ENCODE measurements at places on chromosomes 7 and 10.
A peak's percentile ranks its signal among the peaks of the same experiment; 100 is the strongest.

- DNase-seq: no peak
Observed at GRCh38 chr10:116385311-116385710, 42.3 kb upstream of the PNLIPRP3 start.

DNA sequence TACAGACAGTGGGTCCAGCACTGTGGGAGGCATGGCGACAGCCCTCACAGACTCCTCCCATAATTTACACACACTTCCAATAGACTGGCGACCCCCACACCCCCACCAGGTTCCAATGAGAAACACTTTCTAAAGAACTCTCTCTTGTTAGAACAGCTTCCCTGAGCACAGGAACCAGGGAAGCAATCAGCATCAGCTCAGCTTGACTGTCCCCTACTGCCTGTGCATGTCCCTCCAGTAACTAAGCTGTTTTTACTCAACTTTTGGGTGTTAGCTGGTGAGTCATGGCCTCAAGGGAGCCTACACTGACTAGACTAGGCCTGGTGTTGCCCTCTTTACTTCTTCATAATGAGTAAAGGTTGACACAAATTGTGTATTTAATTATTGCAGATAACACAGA, 32.6 kb upstream of the HERPUD2 start:
- DNase-seq: no peak

GRCh38 chr7:141433698-141434097, 117.5 kb upstream of the AGK start:
- DNase-seq: no peak

GRCh38 chr7:79610748-79611304, 157.4 kb upstream of the MAGI2 start:
- DNase-seq: no peak

DNA sequence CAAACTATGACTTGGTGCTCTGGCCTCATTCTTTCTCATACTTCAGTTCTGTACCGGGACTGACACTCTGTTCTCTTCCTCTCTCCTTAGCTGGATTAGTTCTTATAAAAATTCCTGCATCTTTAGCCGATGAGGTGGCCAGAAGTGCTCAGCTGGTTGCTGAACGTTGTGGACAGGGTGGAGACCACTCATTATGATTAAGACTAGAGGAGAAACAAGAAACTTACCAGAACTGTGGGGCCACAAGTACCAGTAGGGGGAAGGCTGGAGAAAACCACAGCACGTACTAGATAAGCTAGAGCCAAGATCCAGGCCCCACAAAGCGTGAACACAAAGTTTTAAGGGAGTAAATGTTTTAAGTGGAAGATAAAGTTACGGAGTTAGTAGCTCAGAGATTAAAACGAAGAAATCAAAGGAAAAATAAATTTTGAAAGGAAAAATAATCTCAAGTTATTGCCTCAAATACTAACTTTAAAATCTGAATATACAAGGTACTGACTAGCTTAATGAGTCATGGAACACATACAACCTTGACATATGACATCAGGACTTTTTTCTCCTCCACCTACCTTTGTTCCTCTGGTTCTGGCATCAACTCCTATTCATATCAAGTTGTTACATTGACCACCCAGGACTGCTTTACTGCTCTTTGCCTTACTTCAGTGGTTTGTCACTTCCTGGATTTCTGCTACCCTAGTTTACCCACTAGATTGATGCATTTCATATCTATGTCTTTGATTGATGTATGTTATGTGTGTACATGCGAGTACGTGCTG, 469.0 kb downstream of the TFEC start:
- no peak for DNase-seq

GRCh38 chr7:1255080-1255816, 22.6 kb downstream of the UNCX start:
- no peak for DNase-seq

DNA sequence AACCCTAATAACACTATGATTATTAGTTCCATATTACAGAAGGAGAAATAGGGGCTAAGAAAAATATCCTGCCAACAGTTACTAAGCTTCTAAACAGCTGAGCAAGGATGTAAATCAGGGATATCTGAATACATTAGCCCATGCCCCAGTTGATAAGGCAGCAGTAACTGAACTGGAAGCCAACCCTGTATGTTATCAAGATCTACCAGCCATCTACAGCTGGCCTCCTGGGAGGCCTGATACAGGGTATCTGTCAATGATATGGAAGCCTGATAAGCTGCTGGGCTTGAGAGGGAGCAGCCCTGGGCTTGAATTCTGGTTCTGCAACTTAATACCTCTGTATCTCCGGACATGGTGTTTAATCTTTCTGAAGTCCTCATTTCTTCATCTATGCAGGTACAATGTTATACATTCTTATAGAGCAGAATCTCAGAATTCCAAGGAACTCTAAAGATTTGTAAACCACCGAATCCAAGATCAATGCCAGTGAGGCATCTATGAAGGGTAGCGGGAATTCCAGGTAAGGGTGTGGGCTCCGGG, 37.9 kb upstream of the AFAP1L2 start:
- no peak for DNase-seq

GRCh38 chr10:14186245-14186644, 144.5 kb downstream of the FRMD4A start:
- DNase-seq: no peak

GRCh38 chr7:42856605-42856987, 55.3 kb downstream of the C7orf25 start:
- no peak for DNase-seq

DNA sequence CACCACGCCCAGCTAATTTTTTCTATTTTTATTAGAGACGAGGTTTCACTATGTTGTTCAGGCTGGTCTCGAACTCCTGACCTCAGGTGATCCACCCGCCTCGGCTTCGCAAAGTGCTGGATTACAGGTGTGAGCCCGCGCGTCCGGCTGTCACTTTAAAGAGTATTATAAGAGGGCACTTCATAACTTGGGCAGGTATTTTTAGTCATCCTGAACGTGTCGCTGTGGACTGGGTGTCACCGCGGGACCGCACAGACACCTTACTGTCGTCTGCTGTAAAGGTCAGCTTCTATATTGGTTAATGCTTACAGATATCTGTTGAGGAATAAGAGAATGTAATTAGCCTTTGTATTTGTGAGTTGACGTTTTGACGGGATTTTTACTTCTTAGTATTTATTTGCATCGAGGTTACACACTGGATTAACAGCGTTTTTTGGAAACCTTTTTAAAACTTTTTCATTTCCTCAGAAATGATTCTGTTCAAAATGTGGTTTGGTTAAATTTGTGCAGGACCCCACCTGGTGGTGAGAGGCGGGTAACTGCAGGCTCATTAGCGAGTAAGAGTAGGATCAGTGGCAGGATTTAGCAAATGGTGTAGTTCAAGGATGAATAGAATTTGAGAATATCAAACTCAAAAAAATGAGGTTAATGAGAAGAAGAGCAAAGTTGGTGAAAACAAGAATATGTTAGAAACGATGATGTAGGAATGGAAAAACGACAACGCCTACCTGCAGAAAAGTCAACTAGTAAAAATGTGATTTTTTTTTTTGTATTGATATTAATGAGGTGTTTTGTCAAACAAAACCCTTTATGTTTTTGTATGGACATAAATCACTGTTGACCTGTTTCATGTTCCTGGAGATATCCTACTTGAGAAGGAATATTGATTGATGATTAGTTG, 3.2 kb downstream of the DNAJB6 start:
- DNase-seq: peak; percentile 54

DNA sequence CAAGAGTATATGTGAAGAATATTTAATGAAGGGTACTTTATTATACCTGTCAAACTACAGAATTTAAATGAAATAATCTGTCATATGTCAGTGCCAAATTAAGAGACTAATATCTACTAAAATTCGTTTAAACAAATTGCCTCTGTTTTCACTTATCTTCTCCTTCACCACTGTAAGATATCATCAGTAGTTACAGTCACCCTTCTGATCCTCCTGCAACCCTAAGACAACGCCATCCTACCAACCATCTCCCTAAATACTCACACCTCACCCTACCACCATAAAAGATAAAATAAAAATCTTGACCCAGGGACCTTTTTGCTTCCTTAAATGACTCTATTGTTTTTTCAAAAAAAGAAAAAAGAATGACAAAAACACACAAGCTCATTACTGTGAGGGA, 20.8 kb downstream of the EZH2 start:
- DNase-seq: no peak

GRCh38 chr7:101226721-101227120, 8.8 kb downstream of the ZNHIT1 start:
- no peak for DNase-seq

DNA sequence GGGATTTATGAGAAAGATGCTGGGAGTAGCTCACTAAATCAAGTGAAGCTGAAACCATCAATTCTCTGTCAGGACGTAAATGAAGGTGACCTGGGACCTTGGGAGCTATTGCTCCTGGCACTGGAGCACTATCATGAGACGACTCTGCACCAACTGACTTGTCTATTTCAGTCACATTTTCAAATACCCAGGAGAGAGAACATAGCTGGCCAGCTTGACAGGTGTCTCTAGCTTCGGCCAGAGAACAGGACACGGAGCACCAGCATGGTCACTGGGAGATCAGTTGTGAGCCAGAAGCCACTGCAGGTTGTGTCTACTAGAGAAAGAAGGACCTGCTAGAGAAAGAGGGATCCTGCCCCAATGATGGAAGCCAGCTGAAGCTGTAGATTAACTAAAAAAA, 17.4 kb upstream of the ATOH7 start:
- no peak for DNase-seq

DNA sequence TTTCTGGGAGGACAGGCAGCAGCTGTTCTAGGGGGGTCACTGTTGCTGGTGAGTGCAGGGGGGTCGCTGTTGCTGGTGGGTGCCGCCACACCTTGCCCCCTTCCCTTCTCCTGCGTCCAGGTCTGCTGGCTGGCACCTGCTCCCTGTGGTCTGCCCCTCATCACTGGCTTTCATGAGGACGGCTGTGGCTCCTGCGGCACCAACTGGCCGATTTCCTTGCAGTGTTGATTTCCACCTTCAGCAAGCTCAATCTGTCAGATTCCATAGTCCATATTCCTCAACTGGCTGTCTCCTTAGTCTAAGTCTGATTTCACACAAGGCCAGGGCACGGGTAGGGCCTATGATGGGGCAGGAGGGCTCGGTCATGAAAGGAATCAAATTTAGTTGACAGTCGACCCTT, 23.4 kb upstream of the GRB10 start:
- no peak for DNase-seq

GRCh38 chr10:47379901-47380300, 4.2 kb downstream of the ZNF488 start:
- no peak for DNase-seq

- DNase-seq: no peak
Observed at GRCh38 chr7:40165216-40165615, 30.4 kb downstream of the SUGCT start.

DNA sequence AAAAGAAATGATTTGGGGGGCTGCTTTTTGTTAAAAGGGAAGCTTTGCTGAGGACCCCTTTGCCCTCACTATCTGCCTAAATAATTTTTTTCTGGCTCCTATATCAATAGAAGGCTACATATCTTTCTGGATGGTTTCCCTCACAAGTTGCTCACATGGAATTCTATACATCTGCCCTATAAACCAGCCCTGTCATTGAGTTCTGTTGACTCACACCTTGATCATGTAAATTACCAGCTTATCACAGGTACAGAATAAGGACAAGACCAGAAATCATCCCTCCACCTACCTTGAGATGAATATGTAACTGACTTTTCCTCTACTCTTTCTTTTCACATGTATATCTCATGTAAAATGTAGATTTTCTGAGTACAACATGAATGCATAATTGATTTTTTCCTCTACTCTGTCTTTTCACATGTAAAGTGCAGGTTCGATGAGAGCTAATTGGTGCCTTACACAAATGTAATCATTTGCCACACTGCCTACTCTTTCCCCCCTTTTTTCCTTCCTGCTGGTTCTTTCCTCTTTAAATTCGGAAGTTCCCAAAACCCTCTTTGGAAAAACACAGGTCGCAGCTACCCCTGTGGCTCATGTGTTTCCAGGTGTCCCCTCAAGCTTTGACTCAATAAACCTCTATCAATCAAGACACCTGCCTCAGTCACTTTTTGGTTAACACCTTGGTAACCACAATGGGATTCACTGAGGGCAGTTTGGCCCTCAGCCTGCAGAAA, 12.5 kb downstream of the CYP3A43 start:
- no peak for DNase-seq

DNA sequence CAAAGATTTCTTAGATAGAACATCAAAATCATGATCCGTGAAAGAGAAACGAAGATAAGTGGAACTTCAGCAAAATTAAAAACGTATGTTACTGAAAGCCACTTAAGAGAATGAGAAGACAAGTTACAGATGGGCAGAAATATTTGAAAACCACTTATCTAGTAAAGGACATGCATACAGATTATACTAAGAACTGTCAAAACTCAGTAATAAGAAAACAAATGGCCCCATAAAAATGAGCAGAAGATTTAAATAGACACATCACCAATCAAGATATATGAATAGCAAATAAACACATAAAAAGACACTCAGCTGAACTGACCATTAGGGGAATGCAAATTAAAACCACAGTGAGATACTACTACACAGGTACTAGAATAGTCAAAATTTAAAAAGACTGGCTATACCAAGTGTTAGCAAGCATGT, 343.7 kb downstream of the PTEN start:
- no peak for DNase-seq

DNA sequence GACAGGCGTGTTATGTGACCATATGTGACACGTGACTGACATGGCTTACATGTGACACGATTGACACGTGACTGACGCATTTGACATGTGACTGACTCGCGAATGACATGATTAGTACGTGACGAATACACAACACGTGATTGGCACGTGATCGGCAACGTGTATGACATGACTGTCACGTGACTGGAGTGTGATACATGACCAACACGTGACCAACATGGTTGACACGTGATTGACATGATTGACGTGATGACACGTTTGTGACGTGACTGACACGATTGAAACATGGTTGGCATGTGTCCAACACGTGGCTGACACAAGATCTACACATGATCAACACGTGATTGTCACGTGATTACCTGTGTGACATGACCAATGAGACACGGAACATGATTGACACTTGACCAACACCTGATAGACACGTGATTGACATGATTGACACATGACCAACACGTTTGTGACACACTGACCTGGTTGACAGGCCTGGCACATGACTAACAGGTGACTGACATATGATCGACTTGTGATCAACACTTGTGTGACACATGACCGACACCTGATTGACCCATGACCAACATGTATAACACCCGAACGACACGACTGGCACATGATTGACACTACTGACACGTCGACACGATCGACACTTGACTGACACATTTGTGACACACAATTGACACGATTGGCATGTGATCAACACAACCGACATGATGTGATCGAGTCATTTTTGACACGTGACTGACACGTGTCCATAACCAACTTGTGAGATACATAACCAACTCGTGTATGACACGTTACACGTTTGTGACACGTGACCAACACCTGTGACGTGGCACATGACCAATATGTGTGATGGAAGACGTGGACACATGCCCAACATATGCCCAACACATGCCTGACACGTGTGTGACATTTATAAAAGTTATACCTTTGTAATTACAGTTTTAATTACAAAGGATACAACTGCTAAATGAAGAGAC, 21.1 kb downstream of the CRPPA start:
- no peak for DNase-seq

DNA sequence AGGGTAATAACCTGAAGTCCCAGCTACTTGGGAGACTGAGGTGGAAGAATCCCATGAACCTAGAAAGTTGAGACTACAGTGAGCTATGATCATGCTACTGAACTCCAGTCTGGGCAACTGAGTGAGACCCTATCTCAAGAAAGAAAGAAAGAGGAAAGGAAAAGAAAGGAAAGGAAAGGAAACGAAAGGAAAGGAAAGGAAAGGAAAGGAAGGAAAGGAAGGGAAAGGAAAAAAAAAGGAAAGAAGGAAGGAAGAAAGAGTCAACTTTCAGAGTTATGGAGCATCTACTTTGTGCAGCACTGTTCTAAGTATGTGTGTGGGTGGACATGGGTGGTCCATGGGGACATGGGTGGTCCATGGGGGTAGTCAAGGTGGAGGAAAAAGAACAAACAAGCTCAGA, 24.1 kb upstream of the R3HCC1L start:
- DNase-seq: no peak
